ENCODE measurements at places on chromosomes 11 and 22.
A peak's percentile ranks its signal among the peaks of the same experiment; 100 is the strongest.

DNA sequence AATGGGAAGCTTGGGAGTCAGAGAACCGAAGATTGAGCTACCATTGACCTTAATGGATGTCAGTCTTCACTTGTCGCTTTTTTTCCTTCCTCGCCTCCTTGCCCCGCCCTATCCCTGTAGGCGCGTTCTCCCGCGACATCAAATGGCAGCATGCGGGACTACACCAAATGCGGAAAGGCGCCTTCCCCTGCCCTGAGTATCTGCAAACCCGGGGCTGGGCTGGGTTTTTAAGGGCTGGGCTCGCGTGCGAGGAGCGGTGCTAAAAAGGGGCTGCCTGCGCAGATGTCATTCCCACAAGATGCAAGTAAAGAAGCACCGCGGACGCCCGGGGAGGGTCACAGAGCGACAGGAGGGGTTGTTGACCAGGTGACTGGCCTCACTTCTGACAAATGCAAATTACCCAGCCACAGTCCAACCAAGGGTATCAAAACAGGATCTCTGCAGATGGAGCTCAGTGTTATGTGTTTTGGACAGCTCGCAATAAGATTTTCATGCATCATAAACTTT lies 4.7 kb upstream of the FAM111B start:
- DNase-seq, result no peak

DNA sequence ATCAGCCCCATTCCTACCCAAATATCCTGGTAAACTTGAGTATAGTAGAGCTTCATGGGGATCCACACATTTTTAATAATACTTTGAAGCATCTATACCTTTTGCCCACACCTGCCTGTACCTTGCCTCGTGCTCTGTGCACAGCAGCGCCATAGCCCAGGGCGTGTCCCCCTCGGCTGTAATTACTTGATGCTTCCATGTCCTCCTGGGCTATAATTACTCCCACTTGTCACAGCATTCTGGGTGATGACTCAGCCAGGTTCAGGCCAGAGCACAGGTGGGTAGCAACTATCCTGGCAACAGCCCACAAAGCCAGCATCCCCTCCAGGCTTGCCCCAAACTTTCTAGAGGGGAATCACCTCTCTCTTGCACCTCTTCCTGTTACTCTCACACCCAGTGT lies 23.7 kb upstream of the SLC36A4 start:
- peak; percentile 57 for DNase-seq

GRCh38 chr11:2758751-2759150 lies 59.0 kb upstream of the KCNQ1OT1 start:
- DNase-seq, result no peak

DNA sequence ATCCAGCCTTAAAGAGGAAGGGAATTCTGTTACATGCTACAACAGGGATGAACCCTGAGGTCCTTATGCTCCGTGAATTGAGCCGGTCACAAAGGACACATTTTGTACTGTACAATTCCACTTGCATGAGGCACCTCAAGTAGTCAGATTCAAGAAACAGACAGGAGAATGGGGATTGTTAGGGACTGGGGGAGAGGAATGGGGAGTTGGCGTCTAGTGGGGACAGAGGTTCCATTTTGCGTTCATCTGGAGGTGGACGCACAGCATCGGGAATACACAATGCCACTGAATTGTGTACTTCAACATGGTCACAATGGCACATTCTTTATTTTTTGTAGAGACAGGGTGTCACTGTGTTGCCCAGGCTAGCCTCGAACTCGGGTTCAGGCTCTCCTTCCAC lies 14.1 kb downstream of the TBX1 start:
- DNase-seq, result no peak

- DNase-seq, result no peak
These were observed 27.5 kb upstream of the HTATIP2 start for GRCh38 chr11:20336056-20336455.

DNA sequence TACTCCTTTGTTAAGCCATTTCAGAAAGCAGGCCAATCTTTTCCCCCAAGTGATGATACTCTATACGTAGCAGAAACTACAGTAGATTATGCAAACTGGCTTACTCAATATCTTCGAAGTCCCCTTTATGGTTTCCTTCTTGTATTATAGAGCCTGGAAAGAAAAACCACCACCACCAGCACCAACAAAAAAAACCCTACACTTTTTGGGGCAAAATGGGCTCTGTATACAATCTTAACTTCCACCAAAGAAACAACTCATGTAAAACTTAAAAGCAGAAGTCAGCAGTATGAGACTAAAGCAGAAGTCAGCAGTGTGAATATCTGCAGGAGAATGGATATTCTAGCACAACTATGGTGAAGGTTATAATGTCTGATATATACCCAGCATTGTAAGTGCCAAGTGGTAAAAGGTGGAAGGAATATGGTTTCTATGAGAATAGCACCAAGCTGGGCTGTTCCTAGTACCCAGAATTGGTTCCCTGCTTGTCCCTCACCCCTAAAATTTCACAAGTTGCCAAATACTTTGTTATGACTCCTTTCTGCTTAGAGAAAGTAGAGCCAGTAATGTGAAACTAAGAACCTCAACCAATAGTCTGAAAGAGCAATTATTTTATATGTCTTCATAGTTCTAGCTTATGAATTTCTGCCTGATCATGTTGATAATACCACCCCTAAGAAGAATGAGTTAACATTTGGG lies 252.1 kb downstream of the SBF2 start:
- no peak for DNase-seq

DNA sequence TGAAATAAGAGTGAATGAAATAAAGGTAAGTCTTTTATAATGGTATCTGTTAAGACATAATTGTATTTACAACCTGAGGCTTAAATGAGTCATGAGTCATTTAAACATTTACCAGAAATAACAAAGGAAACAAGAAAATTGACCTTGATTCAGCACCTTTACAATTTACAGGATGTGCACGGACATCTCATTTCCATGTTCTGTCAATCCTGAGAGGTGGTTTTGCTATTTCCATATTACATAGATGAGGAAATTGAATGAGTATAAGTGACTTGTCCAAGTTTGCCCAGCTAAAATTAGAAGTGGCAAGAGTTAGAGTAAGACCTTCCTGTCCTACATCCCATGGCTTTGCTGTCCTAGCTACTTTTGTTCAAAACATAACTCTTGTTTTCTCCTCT lies 89.1 kb downstream of the TRIM44 start:
- no peak for DNase-seq

DNA sequence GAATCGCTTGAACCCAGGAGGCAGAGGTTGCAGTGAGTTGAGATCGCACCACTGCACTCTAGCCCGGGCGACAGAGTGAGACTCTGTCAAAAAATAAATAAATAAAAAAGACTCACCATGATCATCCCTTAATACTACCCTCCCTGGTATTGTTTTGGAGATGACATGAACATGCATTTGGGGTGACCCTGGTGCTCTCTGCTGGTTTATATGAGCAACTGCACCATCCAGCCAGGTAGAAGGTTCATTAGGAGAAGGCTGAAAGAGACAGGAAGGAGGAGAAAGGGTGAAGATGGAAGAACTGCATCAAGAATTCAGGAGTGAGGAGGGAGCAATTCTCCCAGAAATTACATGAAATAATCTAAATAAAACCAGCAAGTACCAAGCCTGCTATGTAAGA lies 37.8 kb downstream of the SLC5A1 start:
- peak; percentile 19 for DNase-seq

DNA sequence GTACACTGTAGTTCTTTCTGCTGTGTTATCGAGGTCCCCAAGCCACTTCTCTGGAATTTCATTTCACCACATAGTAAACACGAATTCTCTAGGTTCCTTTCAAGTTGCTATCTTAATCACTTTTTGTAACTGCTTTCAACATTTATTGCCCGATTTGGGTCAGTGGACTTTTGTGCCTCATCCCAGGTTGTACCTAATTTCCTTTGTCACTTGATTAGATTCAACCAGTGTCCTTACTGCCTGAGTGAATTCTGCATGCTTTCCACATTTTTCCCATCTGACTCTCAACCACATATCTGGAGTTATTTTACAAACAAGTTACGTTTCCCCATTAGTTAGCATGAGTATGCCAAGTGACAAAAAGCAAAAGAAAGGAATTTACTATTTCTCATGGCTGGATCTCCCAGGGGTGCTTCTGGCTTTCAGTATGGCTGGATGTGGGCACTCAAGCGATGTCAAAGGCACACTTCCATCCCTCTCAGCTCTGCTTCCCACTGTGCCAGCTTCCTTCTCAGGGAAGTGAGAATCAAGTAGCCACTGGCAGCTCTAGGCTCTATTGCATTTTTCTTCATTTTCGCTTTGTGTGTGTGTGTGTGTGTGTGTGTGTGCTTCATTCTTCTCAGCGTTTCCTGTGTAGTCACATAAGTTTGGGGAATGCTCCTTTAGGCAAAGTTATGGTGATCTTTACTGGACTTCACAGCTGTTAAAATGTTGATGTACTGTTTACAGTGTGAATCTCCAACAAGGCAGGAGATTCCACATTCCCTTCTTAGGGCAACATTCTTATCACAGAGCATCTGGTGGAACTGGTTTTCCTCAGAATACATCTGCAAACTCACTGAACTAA lies 128.9 kb downstream of the DBX1 start:
- no peak for DNase-seq

- DNase-seq, result no peak
These were observed 630 bp downstream of the UBASH3B start for GRCh38 chr11:122656073-122656630.

GRCh38 chr11:107282195-107282594 lies 175.4 kb downstream of the CWF19L2 start:
- no peak for DNase-seq

Measured in NCI-H2107 (cell line).